Activated naive CD4-positive, alpha-beta T cell treated with Interleukin-2 at 50 U/mL for 16 hours (primary cell): ENCODE measurements at places on chromosomes 6 and 20.

GRCh38 chr20:36305602-36306551 is at the start of gene DLGAP4:
Gene DLGAP4, plus strand, starts transcription at chr20:36306339. Its CDS starts 125,379 bp downstream, at chr20:36431718.
- no peak for DNase-seq

DNA sequence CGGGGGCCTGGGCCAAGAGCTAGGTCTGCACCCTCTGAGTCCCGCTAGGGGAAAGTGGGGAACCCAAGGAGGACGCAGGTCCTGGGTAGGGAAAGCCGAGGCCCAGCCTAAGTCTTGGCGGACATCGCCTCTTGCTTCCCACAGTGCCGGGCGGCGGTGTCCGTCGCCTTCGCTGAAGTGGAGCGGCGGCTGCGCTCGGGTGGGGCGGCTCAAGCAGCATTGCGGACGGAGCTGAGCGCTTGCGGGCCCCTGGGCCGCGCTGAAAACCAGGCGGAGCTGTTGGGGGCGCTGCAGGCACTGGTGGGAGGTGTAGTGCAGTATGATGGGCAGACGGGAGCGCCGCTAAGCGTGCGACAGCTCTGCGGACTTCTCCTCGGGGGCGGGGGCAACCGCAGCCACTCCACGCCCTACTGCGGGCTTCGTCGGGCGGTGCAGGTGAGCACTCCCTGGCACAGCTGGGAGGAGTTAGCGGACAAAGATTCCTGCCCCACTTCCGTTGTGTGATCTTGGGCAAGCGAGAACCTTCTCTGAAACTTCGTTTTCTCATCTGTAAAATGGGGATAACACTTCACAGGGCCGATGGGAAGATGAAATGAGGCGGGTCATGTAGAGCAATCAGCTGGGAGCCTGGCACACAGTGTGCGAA is 4.2 kb downstream of the PRSS16 start:
- peak; percentile 74 for DNase-seq

GRCh38 chr20:49540232-49540620 is 27.7 kb downstream of the PTGIS start:
- DNase-seq, result no peak

DNA sequence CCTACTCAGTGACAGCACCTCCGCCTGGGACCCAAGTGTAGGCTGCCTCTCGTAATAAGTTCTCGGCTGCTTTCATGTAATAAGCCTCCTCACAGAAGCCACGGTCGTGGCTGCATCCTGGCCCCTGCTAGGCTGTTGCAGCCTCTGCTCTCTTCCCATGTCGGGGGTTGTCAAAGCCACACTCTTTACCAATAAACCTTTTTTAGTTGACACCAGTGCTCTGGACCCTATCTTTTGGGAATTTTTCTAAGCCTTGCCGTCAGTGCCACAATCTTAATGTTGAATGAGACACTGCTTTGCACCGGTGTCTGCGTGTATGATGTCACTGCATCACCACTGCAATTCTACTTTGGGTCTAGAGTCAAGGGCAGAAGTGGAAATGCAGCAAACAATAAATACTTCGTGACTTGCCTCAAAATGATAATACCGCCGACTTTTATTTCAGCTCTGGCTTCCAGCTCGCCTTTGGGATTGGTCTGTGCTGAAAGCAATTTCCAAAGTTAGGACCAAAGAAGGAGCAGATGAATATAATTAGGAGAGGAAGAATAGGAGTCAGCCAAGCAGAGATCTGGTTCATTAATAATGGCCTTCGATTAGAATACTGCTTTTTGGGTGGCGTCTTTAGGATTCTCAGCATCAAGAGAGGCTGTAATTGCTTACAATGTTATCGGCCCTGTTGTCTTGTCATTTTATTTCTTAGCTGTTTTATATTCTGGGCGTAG is 57.6 kb upstream of the CCN6 start:
- DNase-seq, result no peak

DNA sequence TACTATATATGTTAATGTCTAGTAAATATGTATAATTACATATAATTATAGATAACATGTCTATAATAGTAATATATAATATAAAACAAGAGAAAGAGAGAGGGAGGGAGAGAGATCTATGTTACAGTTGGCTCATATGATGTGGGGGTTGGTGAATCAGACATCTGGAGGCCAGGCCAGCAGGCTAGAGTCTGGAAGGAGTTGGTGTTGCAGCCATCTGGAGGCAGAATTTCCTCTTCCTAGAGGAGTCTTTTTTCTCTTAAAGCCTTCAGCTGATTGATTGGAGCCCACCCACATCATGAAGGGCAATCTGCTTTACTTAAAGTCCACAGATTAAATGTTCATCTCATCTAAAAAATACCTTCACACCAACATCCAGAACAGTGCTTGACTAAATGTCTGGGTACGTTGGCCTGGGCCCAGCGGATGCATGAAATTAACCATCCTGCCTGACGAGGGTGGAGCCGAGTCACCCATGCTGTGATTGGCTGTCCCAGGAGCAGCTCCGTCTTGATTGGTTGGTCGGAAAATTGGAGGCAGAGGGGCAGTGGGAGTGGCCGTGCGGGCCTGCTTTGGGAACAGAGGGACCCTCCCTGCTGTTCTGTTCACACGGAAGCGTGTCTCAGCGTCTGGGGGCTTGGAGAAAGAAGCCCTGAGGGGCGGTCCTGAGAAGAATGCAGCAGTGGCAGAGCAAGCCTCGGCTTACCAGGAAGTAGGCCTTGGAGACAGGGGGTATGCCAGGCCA is 392.4 kb downstream of the QKI start:
- no peak for DNase-seq

- no peak for DNase-seq
These were observed 120.5 kb downstream of the HIVEP1 start for GRCh38 chr6:12132351-12133222.

- DNase-seq, result no peak
These were observed 223.8 kb downstream of the HAO1 start for GRCh38 chr20:7716286-7716972.

DNA sequence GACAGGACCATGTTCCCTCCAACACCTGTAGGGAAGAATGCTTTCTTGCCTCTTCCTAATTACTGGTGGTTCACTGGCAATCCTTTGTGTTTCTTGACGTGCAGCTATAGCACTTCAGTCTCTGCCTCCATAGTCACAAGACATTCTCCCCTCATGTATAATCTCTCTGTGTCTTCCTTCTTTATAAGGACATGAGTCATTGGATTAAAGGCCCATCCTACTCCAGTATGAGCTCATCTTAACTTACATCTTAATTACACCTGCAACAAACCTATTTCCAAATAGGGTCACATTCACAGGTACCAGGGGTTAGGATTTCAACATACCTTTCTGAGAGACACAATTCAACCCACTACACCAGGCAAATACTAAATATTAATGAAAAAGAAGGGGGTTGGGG is 213.6 kb downstream of the RNGTT start:
- DNase-seq, result no peak

DNA sequence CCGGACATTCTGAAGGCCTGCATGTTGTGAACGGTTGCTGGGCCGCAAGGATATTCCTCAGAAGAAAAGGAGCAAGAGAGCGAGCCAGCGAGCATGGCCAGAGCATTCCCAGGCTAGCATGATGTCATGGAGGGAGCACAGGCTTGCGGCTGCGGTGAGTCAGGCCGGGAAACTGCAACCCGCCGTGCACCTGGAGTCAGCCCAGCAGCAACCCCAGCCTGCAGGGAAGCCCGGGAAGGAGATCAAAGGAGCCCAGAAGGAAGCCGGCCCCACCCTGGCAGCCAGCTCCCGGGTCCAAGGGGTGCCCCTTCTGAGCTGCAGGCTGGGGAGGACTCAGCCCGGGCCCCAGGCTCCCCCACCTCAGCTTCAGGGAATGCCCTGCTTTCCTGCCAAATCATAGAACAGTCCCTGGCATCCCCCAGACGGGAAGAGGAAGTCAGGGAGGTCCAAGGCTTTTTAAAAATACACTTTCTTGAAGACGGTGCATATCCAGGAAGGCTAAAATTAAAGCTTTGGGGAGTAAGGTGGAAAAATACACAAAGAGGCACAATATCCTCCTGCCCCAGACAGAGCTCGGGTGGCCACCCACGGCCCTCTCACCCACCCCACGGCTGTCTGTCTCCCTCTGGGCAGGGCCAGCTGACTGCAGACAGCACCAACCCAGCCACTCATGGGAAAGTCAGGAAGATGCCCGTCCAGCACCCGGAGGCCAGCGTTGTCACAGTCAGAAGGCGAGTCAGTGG is 53.7 kb downstream of the BMP7 start:
- DNase-seq, result no peak

DNA sequence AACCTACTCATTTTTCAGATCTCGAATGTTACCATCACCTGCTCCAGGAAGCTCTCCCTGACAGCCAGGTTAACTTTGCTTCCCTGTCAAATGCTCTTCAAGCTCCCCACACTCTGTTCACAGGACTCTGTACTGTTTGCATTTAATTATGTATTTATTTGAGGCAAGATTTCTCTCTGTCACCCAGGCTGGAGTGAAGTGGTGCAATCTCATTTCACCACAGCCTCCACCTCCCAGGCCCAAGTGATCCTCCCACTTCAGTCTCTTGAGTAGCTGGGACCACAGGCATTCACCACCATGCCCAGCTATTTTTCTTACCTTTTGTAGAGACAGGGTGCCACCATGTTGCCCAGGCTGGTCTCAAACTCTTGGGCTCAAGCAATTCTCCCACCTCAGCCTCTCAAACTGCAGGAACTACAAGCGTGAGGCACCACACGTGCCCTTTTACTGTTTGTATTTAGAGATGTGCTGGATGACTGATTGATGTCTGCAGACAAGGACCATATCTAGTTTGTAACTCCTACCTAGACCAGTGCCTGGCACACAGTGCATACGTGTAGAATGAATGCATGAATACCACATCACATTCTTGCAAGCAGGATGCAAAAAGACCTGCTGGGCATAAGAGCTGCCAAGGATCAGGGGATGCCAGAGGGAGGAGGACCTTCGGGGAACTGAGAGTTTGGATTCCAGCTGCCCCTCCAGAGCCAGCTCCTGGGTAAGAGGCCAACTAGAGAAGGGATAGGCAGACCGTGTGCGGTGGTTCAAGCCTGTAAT is 15.6 kb upstream of the CBFA2T2 start:
- no peak for DNase-seq

DNA sequence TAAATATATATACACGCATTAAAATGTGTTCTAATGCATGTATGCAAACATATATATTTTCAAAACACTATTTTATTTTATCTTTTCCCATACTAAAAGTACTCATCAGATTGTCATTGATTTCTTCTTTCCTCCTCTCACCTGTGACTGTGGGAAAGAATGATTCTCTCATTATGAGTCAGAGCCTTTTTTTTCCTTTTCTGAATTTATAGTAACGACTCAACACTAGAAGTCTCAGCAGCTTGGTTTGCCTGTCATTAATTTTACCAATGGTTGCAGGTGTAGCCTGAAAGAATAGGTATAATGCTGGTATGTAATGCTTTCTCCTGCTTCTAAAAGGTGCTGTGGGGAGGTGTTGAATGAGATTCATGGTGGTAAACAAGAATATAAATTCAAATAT is 328.7 kb downstream of the UTRN start:
- no peak for DNase-seq

DNA sequence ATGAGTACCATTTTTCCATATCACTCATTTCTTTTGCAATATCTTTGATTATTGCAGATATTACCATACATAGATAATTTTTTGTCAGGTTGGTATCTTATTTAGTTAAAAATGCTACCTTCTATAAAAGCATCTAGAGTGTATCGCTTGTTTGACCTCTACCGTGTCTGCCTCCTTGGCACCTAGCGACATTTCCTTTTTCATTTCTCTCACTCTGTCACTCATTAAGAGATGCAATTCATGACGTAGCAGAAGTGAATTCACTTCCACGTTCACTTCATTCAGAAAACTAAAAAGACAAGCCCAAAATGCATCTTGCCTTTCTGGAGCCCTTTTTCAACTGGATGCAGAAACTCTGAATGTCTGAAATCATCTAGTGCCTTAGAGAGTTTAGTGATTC is 172.9 kb downstream of the MMS22L start:
- no peak for DNase-seq

- DNase-seq, result no peak
These were observed 76.5 kb downstream of the PTPN1 start for GRCh38 chr20:50586531-50587232.

DNA sequence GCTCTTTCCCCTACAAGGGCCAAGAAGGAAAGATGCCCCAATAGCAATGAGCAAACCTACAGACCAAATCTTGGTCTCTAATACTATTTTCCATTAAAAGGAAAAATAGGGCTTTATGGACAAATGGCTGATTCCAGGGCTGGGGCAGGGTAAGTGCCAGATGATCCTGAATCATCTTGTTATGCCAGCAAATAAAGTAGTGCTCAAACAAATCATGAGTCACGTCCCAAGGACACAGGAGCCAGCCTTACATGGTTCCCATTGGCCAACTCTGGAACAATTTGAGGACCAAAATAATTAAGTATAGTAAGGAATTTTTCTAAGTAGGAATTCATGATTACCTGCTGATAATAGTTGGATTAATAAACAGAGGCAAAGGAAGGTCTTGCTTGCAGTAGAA is 53.2 kb upstream of the NKX2-4 start:
- DNase-seq, result no peak

- no peak for DNase-seq
These were observed 92.2 kb downstream of the CEP162 start for GRCh38 chr6:84135291-84135690.

DNA sequence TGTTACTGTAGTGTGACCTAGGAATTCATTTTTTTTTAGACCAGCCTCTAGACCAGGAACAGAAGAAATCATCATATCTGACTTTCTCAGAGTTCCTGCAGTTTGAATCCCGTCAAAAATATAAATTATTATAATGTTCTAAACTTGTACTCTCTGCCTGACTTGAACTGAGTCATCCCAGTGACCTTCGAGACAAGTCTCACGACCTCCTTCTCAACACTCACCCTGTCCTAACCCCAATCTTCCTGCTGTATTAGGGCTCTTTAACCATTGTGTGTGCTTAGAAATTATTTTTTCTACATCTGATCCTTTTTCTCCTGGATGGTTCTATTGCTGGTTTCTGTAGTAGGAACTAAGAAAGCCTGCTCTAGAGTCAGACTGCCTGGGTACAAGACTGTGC is 21.5 kb downstream of the ADGRF5 start:
- DNase-seq, result no peak
